ENCODE measurements at places on chromosomes 1 and 21.

- DNase-seq, result no peak
Observed at GRCh38 chr1:26003262-26003661, 5.4 kb upstream of the PAFAH2 start.

- DNase-seq, result no peak
Observed at GRCh38 chr1:158019171-158019868, 25.9 kb downstream of the KIRREL1 start.

DNA sequence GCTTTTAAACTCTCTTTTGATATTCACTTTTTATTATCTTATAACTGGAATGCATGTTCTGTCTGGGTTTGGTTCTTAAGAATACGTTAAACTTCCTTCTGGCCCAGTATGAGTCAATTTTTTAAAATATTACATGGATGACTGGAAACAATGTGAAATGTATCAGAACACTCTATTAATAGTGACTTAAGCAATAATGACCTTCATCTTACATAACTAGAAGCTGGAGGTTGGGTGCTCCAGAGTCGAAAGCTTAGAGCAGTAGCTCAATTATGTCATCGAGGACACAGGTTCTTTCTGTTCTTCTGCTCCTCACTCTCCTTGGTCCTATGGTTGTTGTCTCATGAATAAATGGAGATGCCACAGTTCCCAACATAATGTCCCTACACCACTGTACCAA, 91.6 kb upstream of the FOXD3 start:
- DNase-seq, result no peak

DNA sequence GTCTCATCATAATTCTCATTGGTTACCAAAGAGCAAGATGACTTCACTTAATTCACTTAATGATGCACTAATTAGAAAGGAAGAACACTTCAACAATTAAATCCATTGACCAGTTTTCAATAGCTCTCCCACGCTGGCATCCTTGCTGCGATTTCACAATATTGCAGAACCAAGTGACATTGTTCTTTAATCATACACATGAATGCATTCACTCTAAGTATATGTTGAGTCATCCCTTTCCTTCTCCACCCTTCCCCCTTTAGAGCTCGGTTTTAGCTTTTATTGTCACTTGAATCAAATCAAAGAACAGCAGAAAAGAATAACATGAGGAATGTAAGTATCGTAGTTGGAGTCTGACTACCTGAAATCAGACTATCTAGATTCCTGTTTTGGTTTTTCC, 233.6 kb upstream of the FMN2 start:
- no peak for DNase-seq

DNA sequence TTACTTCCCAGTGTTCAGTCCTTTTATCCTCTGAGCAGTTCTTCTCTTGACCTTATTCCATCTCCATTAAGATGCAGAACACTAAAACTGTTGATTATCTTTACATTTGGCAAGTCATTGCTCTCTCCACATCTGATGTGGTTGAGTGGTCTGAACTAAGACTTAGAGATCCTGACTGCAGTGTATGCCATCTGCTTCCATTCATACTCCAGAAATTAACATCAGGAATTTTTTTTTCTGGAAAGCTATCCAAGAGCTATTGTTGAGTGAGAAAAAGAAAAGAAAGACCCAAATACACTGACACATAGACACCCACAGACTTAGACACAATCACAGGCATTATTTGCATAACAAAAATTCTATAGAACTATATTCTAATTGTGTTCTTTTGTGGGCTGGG, 3.7 kb upstream of the TRIM62 start:
- no peak for DNase-seq

Measured in stimulated activated CD8-positive, alpha-beta memory T cell treated with anti-CD3 and anti-CD28 coated beads, Interleukin-4, amount 100 ng/mL, for 4 hours (primary cell).